GM23248 (cell line): ENCODE measurements at places on chromosomes 13 and 19. TPM values are rescaled to one million over a fixed set of nuclear protein-coding genes. Genes with fewer than 3 reads are reported as not detected.

DNA sequence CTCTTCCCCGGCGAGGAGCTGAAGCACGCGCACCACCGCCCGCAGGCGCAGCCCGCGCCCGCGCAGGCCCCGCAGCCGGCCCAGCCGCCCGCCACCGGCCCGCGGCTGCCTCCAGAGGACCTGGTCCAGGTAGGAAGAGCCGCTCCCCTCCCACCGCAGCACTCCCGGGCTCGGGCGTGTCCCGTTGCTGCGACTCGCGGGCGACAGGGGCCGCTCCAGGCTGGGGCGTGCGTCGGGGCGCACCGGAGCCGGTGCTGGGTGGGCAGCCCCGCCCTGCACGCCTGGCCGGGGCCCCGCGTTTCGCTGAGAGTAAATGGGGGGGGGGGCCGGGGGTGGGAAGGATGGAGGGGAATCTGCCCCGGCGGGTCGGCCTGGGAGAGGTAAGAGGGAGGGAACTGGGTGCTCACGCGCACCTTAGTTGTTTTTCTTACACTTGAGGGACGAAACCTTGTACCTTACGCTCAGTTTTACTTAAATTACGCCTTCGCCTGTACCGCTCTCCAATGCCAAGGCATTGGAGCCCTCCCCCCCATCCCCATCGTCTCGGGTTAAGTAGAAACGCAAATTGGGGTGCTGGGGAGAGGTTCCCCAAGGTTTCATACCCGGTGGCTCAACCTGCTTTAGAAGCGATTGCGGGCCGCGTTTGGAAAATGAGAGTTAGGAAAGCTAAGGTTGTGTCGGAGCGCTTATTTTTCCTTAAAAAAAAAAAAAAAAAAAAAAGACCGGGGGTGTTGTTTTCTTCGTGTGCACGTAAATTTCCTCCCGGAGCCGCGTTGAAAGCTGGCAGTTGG is 850 bp downstream of the KLF5 start:
- peak overlapping the region; percentile 59; the same call in 1 of the 2 replicates for H3K27ac ChIP-seq
- peaks cover 28% of the 10 kb centered on the region for H3K4me1 ChIP-seq
- peak; percentile 62 for DNase-seq
- no peaks in the 10 kb centered on the region for H3K36me3 ChIP-seq
- H3K4me3 ChIP-seq: peak overlapping the region; percentile 83

DNA sequence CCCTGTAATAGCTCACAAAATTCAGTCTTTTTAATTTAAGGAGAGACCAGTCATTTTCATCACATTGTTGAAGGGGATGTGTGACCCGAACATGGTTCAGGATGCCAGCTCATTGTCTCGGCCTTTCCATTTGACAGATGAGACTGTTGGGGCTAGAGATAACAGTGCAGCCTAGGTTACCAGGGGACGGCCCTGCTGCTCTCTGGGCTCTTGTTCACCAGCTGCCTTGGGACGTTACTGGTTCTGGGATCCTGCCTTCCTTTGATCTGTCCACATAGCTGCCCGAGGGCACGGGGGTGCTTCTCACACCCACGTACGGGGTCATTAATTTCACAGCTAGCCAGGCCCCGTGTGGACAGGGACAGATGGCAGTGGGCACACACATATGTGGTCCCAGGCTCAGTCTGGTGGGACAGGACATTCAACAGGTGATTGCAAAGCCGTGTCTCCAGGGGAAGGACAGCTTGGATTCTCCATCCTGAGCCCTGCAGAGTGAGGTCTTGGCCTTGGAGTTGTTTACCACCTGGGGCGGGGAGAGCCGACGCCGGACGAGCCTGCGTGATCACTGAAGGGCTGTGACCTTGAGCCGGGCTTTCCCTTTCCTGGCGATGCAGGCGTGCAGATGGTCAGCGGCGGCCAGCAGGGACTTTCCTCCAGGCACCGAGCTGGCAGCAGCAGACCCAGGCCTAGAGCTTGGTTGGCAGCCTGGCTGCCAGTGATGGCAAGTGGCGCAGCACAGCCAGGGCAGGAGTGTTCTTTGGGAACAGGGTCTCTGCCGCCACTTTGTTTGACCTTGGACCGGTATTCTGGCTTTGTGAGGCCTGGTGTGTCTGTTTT is 26.7 kb upstream of the NPAS1 start:
- DNase-seq: no peak
- no peaks in the 10 kb centered on the region for H3K27me3 ChIP-seq
- peaks cover 3% of the 10 kb centered on the region for H3K4me1 ChIP-seq
- no peak overlapping the region for H3K4me3 ChIP-seq
- H3K27ac ChIP-seq: no peak overlapping the region

- H3K4me3 ChIP-seq: no peak overlapping the region
- H3K27me3 ChIP-seq: no peaks in the 10 kb centered on the region; the same call in 1 of the 2 replicates
- H3K36me3 ChIP-seq: no peaks in the 10 kb centered on the region
- peak; percentile 41 for DNase-seq
- H3K4me1 ChIP-seq: no peaks in the 10 kb centered on the region
Observed at GRCh38 chr19:4567584-4568071, 8.1 kb upstream of the SEMA6B start.

DNA sequence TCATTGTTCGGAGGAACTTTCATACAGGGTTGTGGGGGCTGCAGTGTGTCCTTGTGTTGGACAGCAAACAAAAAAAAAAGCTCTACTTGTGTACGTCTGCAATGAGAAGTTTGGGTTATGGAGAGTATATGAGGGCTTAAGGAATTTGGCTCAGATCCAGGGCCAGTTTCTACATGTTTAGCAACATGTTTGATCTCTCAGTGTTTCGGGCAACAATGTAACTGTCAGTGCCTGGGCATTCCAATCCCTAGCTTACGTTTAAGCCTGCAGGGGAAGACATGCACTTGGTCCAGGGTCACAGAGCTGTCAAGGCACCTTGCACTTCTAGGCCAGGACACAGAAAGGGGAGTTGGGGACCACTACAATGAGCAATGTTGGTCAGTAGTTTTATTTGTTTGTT is 13.9 kb downstream of the ZNF543 start:
- DNase-seq: no peak
- no peak overlapping the region for H3K27ac ChIP-seq
- peaks cover 1% of the 10 kb centered on the region; the same call in 1 of the 2 replicates for H3K36me3 ChIP-seq
- no peaks in the 10 kb centered on the region for H3K27me3 ChIP-seq

GRCh38 chr19:9673912-9674662 is 813 bp downstream of the ZNF562 start:
- H3K27me3 ChIP-seq: no peaks in the 10 kb centered on the region
- H3K4me1 ChIP-seq: no peaks in the 10 kb centered on the region
- H3K27ac ChIP-seq: peak overlapping the region; percentile 86
- H3K4me3 ChIP-seq: peak overlapping the region; percentile 94
- peaks cover 24% of the 10 kb centered on the region for H3K36me3 ChIP-seq

DNA sequence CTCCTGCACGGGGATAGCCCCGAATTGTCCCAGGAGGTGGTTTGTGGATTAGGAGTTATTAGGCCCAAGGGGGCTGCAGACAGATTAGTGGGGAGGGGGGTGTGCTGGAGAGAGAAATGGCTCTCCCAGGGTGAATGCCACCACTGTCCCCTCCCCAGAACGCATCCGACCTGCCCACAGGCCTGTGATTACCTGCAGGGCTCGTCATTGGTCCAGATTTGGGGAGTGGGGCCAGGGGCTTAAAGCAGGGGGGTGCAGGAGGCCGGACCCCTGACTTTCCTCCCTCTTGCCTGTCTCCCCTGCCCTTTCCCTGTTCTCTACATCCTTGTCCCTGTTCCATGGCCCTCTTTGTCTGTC is 1.2 kb downstream of the NRTN start:
- no peak overlapping the region for H3K4me3 ChIP-seq
- H3K36me3 ChIP-seq: no peaks in the 10 kb centered on the region
- H3K27ac ChIP-seq: no peak overlapping the region

GRCh38 chr13:49664606-49665005 is 26.7 kb downstream of the EBPL start:
- no peaks in the 10 kb centered on the region for H3K27me3 ChIP-seq
- no peaks in the 10 kb centered on the region; the same call in 1 of the 2 replicates for H3K36me3 ChIP-seq
- H3K4me3 ChIP-seq: no peak overlapping the region

GRCh38 chr13:49606747-49607648 is 21.3 kb upstream of the ARL11 start:
- H3K4me1 ChIP-seq: no peaks in the 10 kb centered on the region
- H3K27ac ChIP-seq: no peak overlapping the region
- peak; percentile 95 for DNase-seq
- no peaks in the 10 kb centered on the region for H3K27me3 ChIP-seq
- peak overlapping the region; percentile 72 for H3K4me3 ChIP-seq

DNA sequence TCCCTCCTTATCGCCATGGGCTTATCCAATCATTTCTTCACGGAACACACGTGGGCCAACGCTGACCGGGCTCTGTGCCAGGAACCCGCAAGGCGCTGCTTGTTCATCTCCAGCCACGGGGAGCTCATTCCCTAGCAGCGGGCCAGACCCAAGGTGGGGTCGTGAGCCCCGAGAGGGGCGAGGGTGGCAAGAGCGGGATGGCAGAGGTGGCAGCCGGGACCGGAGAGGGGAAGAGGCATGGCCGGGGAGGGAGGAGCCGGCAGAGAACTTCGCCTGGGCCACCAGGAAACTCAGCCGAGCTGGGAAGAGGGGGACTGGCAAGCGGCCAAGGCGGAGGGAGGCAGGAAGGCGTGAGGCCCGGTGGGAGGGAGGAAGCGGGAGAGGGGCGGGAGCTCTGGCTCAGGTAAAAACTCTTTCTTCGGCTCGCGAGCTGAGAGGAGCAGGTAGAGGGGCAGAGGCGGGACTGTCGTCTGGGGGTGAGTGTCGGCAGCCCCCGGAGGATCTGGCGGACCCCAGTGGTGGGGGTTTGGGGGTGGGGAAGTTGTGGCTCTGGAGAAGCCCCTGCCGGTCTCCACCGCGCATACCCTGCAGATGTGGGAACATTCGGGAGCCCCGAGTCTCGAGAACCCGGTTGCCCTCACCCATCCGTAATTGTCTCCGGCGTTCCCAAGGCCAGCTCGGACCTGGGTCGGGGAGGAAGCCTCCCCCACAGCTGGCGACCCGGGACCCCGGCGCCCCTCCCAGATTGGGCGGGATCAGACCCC is at the start of gene B3GNT3:
Gene B3GNT3, plus strand, starts transcription at position 408 of the 764 bp plus-strand sequence. CDS start 12,670 bp downstream, outside the sequence.
- no peaks in the 10 kb centered on the region for H3K36me3 ChIP-seq
- peak; percentile 37 for DNase-seq
- peaks cover 28% of the 10 kb centered on the region for H3K27me3 ChIP-seq
- H3K27ac ChIP-seq: no peak within 1 kb of the TSS
- H3K4me3 ChIP-seq: peak within 1 kb of the TSS; percentile 40; the same call in 1 of the 2 replicates

GRCh38 chr13:49774376-49775005 is 18.0 kb downstream of the KPNA3 start:
- DNase-seq: no peak
- no peak overlapping the region for H3K4me3 ChIP-seq
- no peak overlapping the region for H3K27ac ChIP-seq
- H3K27me3 ChIP-seq: no peaks in the 10 kb centered on the region
- H3K36me3 ChIP-seq: no peaks in the 10 kb centered on the region

Gene RDH8
- 0.19 TPM in 1 of 2 replicates, not detected in the other for polyA plus RNA-seq

Gene ZNF728
- not detected in 2 replicates for polyA plus RNA-seq

Gene PNMA8C
- not detected in 2 replicates for polyA plus RNA-seq
